ENCODE measurements at places on chromosomes 7 and 10.

GRCh38 chr7:132551439-132551838, 24.8 kb downstream of the PLXNA4 start:
- DNase-seq, result no peak

DNA sequence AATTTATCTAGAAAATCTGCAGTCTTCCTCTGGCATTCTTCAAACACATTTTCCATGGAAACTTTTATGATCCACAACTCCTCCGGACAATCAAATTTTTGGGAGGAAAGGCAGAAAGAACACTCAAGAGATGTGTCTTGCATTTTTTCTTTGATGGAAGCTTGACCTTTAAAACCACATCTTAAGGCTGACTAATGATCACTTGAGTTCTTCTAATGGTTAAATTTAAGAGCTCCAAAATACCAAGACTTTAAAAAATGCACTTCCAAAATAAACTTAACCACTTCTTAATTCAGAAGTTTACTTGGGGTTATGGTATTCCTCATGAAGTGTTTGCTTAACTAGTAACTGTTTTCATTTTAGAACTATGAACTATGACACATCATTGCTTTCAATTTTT, 43.3 kb downstream of the ETV1 start:
- no peak for DNase-seq

DNA sequence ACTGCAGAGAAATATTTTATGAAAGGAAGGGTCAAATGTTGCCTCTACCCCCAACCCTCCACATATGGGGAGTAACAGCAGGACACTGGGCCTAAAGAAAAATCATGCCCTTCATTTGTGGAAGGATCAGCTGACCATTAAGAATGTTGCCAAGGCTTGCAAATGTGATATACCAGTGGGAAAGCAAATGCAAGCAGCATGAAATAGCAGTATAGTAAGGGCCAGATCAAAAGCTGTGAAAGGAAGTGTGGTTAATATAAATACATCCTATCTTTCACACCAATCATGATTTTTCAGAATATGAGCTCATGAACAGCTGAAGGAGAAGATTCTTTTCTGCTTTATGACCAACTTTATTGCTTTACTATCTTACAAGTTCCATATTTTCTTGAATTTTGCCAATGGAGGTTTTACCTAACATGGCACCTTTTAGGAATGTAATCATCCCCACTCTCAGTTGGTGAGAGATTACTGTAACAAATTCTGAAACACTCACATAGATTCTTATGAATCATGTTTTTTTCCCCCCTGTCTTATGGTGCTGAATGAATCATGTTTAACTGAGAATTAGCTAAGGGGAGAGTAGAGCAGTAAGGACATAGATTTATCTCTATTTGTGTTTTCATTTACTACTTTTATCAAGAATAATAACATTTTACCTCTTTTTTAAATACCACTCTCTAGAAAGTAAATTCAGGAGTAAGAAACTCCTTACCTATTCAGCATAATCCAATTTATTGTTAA, 12.1 kb upstream of the ATAD1 start:
- no peak for DNase-seq

GRCh38 chr10:128885573-128886555, 581.2 kb upstream of the MGMT start:
- no peak for DNase-seq

DNA sequence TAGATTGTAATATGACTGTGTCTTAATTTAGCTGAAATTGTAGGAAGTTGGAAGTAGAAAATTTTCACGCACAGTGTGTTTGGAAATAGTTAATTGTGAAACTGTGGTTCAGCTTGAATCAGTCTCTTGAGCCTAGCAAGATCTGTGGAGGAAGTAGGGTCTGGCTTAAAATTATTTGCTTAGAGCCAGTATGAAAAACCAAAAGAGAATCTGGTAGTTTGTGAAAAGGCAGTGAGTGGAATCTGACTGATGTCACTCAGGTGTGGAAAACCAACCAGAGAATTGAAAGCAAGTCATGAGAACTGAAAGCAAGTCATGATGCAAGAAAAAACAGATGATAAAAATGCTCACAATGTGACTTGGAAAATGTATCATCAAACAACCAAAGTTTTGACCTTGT, 11.5 kb downstream of the LIPJ start:
- no peak for DNase-seq

DNA sequence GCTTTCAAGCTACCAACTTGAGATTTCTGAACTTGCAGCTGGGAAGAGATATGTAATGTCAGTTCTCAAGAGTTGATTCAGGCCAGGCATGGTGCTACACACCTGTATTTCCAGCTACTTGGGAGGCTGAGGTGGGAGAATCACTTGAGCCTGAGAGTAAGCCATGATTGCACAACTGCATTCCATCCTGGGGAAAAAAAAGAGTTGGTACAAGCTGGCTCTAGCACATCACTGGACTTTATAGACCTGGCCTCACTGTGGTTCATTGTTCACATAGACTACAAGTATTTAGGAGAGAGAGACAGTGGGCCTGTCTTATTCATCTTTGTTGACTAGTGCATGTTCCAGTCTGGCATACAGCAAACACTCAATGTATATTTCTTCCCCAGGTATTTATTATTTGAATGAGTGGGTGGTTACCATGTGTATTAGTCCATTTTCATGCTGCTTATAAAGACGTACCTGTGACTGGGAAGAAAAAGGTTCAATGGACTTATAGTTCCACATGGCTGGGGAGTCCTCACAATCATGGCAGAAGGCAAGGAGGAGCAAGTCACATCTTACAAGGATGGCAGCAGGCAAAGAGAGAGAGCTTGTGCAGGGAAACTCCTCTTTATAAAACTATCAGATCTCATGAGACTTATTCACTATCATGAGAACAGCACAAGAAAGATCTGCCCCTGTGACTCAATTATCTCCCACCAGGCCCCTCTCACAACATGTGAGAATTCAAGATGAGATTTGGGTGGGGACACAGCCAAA, 176.5 kb downstream of the PFKFB3 start:
- no peak for DNase-seq

GRCh38 chr7:28961972-28962371, 3.8 kb upstream of the TRIL start:
- no peak for DNase-seq

- DNase-seq, result no peak
These were observed 23.2 kb downstream of the STMP1 start for GRCh38 chr7:135685306-135686084.

DNA sequence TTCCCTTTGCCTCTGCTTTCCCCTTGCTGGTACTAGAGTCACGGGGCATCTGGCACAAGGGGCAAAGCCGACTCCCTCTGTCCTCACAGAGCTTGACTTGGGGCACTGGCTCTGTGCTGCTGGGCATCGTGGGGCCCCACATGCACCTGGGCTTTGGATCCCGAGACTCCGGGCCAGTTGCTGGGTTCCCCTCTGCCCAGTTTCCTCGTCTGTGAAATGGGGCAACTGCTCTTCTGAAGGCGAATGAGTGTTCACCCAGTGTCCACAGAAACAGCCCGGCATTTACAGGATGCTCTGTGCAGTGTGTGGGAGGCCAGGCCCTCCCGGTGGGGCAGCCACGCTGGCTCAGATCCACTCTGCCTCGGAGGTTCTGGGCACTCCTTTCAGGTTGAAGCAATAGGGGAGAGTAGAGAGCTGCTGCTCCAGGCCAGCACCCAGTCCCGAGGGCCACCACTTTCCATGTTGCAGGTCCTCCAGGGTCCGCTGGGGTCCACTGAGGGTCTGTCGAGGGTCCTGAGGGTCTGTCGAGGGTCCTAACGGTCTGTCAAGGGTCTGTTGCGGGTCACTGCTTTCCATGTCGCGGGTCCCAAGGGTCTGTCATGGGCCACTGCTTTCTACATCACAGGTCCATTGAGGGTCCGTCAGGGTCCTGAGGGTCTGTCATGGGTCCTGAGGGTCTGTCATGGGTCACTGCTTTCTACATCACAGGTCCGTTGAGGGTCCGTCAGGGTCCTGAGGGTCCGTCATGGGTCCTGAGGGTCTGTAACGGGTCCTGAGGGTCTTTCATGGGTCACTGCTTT, 103.6 kb downstream of the VIPR2 start:
- DNase-seq, result no peak

GRCh38 chr10:7449063-7449695, 38.3 kb upstream of the SFMBT2 start:
- no peak for DNase-seq

- no peak for DNase-seq
These were observed 406.4 kb downstream of the SEMA3D start for GRCh38 chr7:84780158-84781124.

DNA sequence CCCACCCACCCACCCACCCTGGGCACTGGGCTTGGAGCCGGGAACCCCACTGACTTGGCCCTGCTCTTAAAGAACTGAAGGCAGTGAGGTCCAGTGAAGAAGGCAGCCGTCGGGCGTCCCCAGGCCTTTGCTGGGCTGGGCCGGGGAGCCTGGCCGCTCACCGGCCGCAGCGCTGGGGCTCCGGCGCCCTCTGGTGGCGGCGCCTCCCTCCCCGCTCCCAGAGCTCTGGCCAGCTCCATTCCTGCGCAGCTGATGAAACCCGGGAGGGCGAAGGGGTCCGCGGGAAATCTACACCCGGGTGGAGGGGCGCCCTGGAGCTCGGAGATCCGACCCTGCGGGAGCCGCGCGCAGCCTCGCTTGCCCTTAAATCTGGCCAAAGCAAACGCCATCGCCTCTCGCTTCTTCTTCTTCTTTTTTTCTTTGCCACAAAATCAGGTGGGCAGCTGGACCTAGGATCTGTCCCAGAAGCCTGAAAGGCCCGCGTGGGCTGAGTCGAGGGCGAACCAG, 1.7 kb upstream of the CXCL12 start:
- peak; percentile 88 for DNase-seq

DNA sequence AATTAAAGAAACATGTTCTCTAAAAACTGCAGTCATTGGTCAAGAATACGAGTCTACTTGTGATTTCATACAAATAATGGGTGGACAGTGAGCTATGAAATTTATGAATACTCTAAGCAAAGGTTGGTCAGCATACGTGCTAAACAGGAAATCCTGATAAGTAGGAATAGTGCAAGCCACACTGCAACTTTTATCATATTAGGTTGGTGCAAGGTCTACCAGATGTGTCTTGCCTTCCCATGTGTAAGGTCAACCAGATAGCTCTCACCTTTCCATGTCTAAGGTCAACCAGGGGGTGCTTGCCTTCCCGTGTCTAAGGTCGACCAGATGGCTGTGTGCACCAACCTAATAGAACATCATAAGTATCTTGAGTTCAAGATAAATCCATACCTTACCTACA, 2.0 kb upstream of the ITGB1 start:
- no peak for DNase-seq

DNA sequence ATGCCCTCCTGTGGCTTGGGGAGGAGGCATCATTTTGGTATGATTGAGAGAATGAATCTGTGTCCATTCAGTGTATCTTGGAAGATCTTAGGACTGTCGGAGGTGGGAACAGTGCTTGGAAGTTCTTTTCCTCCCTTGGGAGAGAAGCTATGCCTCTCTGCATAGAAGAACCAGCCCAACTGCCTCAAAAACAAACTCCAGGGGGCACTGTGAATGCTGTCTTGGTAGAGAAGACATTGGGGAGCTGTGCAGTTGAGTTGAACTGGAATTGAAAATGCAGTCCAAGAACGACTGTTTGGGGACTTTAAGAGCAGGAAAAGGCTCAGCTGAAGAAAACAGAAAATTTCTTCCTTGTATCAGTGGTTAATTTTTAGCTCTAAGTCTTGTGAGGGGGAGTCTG, 4.9 kb upstream of the GJD4 start:
- no peak for DNase-seq

GRCh38 chr7:120862987-120863590, 5.1 kb upstream of the TSPAN12 start:
- DNase-seq, result no peak

DNA sequence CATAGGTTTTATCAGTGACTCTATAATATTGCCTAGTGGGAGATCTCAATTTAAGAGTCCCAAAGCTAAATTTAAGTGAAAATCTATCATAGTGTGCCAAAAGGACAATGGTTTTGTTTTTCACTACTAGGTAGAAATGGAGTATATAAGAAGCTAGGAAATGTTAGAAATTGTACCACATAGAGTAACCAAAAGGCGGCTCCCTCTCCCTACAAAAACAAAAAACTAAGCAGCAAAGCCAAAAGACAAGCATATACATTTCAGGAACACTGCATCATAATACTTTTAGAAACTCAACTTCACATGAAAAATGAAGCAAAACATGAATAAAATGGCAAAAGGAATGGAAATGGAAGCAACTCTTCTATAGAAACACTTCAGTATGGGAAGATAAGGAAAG, 271.6 kb downstream of the CACNA2D1 start:
- no peak for DNase-seq

DNA sequence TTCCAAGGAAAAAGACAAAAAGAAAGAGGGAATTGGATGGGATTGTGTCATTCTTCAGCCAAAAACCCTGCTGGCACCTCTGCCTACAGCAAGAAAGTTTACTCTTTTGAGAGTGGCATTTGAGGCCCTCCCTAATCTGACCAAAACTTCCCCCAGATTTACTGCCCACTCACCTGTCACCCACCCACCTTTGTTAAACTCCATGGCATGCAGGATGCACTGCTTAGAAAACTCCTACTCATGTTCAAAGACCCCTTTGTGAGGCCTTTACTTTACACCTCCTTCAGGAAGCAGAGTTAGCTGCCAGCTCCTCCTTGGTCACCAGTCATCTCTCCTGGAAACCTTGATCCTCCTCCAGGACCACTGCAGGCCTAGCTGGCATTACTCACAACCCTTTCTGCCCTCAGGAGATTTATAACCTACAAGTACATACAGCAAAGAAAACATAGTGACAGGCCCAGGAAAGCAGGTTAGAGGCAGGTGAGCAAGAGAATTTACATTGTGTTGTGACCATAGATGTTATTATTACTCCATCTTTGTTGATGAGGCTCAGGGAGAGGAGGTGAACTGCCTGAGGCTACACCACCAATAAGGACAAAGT, 10.3 kb upstream of the PLAC9 start:
- no peak for DNase-seq

DNA sequence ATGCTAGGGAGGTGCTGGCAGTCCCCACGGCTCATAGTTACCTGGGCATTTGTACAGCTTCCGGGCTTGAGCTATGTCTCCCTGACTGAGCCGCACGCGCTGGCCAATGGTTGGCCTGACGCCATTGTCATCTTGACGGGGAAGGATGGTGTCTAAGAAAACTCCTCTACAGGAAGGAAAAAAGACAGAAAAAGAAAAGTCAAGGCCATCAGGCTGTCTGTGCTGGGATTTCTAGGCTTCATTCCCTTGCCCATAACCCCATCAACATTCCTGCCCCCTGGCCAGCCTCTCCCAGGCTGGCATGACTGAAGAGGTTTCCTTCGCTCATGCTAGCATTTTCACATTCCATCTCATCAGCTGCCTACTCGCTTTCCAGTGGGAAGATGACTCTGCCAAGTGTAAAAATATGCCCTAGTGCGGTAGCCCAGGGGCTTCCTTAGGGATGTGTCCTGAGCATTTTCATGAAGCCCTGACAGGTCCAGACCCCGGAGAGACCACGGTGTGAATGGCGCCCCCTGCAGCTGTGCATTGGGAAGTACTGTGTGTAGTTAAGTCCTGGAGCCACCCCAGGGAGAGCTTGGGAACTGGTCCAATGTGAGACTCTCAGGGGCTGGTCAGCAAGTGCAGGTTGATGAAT, 54.5 kb upstream of the OPALIN start:
- DNase-seq, result no peak

GRCh38 chr10:93456480-93456879, 25.7 kb downstream of the MYOF start:
- no peak for DNase-seq

- DNase-seq, result no peak
These were observed 100.3 kb upstream of the ANK3 start for GRCh38 chr10:60490013-60490412.

GRCh38 chr10:63583909-63584724, 62.9 kb downstream of the REEP3 start:
- no peak for DNase-seq

All from H54 (cell line).